SIG-M5 (cell line): ENCODE measurements at places on chromosomes 5 and 9.

- DNase-seq: no peak
Observed at GRCh38 chr9:35277171-35277520, 115.3 kb downstream of the UNC13B start.

- no peak for DNase-seq
Observed at GRCh38 chr9:33142535-33142934, 24.6 kb downstream of the B4GALT1 start.

GRCh38 chr9:117691367-117691766, 12.8 kb upstream of the TLR4 start:
- DNase-seq: no peak

GRCh38 chr9:121688146-121688680, 36.8 kb downstream of the DAB2IP start:
- DNase-seq: no peak

DNA sequence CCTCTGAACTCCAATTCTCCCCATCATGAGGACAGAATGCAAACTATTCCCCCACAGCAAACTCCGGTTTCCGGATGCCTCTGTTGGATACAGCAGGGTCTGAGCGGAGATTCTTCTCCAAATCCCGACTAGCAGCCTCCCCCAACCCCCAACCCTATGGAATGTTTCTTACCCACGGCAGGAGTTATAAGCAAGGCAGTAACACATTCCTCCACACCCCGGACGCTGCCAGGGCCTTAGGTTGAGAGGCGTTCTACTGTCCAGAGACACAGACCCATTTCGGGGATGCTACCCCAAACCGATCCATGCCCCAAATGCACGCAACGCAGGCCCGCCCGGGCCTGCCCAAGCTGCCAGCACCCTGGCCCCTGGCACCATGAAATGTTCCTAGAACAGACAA, 85.6 kb upstream of the LMX1B start:
- DNase-seq: no peak

- DNase-seq: no peak
Observed at GRCh38 chr9:87528969-87529368, 31.3 kb downstream of the DAPK1 start.

GRCh38 chr9:14671377-14671776, 21.9 kb downstream of the ZDHHC21 start:
- DNase-seq: no peak

DNA sequence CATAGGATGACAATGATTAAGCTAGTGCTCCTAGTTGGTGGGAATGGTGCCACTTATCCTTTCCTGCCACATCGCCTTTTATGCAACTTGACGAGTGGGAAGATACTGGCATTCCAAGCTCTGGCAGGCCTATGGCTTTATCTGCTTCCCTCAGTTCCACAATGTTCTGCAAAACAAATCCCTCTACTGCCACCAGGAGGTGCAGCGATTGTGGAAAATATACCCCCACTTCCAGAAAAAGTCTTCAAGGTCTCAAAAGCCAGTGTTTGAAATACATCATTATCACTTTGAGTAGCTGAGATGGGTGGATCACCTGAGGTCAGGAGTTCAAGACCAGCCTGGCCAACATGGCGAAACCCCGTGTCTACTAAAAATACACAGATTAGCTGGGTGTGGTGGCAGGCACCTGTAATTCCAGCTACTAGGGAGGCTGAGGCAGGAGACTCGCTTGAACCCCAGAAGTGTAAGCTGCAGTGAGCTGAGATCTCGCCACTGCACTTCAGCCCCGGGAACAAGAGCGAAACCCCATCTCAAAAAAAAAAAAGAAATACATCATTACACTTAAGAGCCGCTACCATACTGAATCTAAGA, 3.4 kb downstream of the CLINT1 start:
- DNase-seq: no peak

DNA sequence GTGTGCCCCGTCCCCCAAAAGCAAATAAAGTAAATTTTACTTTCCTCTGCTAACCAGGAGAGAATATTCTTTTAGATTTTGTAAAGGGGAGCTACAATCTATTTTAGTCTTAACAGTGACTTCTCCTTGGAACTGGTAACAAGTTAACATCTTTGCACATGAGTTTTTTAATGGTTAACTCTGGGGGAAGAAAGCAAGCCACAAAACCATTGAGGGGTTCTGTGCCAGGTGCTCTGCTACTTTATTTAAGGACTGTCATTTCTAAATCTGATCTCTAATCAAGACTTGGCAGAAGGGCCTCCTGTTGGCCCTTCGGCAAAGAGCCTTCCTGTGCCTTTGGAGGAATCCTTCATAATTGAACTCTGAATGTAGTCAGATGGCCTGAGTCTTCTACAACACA, 153.4 kb downstream of the SLC12A2 start:
- DNase-seq: no peak

GRCh38 chr5:100803397-100803796, 99.7 kb downstream of the ST8SIA4 start:
- no peak for DNase-seq

DNA sequence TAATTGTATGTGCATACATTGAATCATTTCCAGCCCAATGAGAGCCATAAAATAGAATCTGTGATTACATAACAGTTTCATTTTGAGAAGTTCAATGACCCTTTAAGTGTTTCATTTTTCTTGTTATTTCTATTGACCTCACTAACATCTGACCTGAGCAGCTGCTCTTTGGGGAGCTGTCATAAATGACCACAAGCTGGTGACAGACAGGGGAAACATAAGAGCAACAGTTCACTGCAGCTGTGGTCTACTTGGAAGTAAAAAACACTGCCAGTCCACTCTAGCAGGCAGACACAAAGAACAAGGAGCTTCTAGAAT, 265.4 kb downstream of the DTWD2 start:
- DNase-seq: no peak

DNA sequence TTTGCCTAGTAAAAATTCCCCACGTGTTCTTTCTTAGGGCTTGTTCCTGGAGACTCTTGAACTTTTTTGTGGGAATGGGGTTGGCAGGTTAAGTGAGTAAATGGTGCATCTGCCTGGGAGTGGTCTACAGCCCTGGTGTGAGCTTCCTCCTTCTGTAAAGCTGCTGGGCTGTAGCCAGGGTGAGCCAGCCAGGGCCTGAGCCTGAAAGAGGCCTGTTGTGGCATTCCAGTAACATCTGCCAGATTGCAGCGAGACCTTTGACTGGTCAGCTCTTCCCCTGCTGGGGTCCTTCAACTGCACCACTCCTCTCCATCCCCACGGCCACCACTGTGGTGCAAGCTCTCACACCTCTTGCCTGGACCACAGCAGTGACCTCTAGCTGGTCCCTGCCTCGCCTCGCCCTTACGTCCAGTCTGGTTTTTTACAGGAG, 47.5 kb downstream of the SLC22A5 start:
- DNase-seq: no peak

- no peak for DNase-seq
Observed at GRCh38 chr5:56090793-56091460, 96.2 kb upstream of the IL6ST start.

- DNase-seq: no peak
Observed at GRCh38 chr5:113347572-113347971, 87.2 kb downstream of the TSSK1B start.

- DNase-seq: no peak
Observed at GRCh38 chr5:148791334-148791667, 35.1 kb upstream of the ADRB2 start.

- no peak for DNase-seq
Observed at GRCh38 chr5:88398316-88398715, 129.7 kb upstream of the TMEM161B start.

- no peak for DNase-seq
Observed at GRCh38 chr9:124877021-124877782, 15.3 kb downstream of the ARPC5L start.

DNA sequence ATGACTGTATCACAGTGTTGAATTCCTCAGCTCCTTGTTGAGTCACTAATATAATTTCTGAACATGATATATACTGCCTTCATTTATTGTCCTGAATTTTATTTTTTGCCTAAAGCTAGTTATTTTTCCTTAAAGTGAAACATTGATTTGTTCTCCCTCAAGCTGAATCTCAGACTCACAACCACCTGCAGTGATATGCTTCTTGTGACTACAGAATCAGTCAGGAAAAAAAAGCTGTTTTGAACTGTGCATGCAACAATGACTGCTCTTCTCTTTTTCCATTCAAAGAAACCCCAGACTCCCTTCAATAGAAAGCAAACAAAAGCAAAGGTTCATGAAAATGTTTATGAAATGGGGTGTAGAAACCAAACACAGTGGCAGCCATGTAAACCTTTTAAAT, 470.2 kb upstream of the CHD1 start:
- DNase-seq: no peak

DNA sequence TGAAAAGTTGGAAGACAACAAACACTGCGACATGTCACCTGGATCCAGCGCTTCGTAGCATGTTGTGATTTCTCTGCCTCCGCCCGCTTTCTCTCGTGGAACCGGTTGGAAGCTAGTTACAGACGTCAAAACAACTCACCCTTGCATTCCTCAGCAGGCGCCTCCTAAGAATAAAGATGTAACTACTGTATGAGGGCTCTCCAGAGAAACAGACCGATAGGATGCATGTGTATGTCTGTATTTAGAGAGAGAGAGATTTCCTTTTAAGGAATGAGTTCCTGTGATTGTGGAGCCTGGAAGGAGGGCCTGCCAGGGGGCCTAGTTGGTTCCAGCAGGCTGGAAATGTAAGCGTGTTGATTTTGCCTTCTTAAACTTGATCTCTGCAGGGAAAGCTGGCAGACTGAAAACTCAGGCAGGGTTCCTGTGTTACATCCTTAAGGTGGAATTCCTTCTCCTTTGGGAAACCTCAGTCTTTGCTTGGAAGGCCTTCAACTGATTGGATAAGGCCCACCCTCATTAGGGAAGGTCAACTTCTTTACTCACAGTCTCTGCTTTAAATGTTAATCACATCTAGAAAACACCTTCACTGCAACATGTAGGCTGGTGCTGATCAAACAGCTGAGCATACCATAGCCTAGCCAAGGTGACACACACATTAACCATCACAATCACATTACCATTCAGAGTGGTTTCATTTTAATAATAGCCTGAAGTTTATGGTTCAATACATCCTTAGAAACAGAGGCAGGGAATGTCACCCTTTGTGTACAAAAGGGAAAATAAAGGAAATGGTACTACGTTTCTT, 163.8 kb downstream of the SYK start:
- DNase-seq: no peak

DNA sequence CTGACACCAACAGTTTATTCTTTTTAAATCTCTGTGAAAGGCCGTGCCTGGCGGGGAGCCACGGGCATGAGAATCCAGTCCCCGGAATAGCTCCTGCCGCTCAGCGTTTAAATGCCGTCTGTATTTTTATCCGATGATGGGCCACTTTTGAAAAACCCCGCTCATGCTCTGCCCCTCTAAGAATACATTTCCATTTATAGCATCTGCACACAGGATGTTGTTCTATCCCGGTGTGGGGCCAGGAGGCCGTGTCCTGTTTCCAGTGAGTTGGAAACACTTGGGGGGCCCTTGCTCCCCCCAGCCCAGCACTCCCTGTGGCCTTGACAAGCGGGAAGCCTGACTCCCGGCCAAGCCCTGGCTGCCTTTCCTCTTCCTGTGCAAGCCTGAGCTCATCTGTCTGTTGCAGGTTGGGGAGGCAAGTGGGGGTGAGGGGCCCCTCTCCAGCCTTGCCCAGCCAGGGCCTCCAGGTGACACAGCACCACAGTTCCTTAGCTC, 39.0 kb downstream of the ERGIC1 start:
- DNase-seq: no peak

- DNase-seq: no peak
Observed at GRCh38 chr5:111694133-111694532, 62.9 kb downstream of the NREP start.

DNA sequence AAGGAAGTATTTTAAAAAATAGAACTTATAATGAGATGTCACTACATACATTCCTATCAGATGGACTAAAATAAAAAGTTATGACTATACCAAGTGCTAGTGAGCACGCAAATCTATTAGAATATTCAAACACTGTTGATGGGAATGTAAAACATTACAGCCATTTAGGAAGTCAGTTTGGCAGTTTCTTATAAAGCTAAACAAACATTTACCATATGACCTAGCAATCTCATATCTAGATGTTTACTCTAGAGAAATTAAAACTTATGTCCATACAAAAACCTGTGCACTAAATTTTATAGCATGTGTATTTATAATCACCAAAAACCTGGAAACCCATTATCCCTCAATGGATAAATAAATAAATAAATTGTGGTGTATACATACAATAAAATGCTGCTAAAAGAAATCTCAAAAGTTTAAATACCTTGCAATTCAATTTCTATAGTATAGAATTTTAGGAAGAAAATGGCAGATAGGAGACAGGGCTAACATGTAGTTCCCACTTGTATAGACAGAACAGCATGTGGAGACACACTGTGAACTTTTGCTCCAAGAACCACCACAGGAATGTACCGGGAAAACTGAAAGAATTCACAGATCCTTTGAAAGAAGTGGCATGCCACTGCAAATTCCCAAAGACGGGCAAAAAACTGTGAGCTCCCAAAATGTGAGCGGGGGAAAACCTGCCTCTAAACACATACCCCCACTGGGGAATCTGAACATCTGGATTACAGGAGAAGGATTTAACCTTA, 174.6 kb upstream of the SPEF2 start:
- no peak for DNase-seq

DNA sequence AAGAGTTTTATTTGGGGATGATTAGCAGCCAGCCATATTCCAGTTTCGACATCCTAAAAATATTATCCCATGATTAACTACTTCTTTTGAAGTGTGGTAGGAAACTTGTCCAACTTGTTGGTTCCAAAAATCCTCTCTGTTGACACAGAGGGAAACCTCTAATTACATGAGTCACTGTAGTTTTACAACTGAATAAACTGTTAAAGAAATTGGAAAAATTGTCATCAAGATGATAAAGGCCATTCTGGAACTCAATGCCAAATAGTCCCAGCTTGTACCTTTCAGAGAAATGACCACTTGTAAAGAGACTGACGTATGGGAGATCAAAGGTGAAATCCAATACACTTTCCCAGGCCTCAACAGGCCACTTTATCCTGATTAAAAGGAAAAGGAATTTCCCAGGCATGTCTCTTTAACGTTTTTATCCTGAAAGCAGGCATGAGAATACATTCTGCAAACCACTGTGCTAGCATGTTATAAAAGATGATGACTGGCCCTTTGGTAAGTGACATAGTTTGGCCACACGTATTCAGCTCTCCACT, 261.6 kb downstream of the GLIS3 start:
- DNase-seq: no peak

DNA sequence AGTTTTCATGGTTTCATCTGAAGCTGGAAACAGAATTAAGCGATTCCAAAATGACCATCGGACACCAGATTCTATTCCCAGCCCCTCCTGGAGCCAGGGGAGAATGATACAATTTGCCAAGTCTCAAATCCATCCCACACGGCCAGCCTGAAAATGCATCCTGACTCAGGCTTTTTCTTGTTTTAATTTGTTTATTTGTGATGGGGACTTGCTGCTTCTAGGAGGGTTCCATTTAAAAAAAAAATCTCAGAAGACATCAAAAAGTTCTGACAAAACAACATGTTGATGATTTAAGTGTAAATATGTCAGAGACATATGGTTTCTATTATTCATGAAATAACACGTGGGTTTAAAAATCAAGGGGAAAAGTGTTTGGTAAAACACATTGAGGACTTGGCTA, 173.2 kb downstream of the GAS1 start:
- no peak for DNase-seq

DNA sequence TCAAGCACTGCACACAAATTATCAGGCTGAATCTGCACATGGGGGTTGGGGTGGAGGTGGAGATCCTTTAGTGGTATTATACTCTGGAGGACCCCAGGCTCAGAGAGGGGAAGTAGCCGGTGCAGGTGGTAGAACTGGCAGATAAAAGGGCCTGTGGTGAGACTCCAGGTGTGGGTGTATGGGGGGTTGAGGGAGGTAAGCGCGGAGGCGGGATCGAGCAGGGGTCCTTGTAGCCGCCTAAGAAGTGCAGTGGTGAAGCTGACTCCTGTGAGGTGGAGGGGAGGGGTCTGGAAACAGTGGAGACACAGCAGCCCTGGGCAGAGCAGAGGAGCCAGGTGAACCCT, 841 bp downstream of the ACSL6 start:
- DNase-seq: no peak
